ENCODE measurements at places on chromosomes 5 and 9.

DNA sequence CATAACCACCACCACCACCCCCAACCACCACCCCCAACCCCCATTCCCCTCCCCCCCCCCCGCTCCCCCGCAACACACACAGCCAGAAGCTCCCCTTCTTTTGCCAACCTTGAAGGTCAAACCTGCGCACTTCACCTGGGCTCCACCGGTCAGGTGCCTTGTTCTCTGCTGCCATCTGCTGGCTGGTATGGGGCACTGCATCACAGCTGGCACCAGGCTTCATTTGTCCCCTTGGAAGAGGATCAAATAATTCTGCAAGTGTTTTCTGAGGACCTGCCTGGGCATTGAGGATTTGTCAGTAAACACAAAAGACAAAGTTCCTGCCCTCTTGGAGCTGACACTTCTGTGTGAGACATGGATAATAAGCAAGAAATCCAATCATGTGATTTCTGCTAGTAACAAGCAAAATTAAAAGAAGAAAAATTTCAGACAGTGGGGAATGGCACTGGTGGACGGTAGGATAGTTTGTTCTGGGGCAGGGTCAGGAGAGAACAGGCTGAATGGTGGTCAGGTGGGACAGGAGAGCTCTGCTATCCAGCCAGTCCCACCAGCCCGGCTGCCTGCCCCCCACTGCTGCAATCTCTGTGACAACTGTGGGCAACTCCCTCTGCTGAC is 55.6 kb upstream of the LMX1B start:
- DNase-seq: peak; percentile 39

DNA sequence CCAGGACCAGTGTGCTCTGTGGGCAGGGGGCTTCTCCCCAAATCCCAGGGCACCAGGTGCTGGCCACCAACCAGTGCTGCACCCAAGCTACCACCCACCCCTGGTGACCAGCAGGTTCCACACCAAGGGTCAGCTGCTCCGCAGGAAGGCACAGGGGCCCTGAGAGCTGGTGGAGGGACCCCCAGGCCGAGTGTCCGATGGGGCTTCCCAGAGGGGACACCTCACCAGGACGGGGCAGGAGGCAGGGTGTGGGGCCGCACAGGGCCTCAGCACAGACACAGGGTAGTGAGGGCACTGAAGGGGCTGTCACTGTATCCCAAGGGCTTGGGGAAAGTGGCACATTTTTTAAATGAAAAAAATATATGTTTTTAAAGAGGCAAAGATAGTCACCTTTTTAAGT is 18.1 kb downstream of the LCN9 start:
- no peak for DNase-seq

GRCh38 chr5:113507601-113508000 is 5.9 kb upstream of the YTHDC2 start:
- DNase-seq: no peak

DNA sequence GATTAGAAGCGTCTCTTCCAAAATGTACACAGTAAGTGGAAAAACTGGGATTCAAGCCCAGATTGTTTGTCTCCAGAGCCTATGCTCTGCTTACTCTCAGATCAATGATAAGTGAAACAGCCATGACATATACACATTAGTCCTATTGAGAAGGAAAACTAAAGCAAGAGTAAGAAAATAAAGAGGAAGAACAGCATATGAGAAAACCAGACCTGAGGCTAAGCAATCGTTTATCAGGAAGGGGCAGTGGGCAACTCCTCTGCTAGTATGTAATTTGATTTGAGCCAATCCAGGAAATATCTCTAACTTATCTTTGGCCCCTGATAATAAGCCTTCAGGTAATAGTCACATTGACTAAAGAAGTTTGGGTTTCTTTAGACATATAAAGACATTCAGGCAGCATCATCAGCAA is 789.9 kb upstream of the C9orf72 start:
- no peak for DNase-seq

DNA sequence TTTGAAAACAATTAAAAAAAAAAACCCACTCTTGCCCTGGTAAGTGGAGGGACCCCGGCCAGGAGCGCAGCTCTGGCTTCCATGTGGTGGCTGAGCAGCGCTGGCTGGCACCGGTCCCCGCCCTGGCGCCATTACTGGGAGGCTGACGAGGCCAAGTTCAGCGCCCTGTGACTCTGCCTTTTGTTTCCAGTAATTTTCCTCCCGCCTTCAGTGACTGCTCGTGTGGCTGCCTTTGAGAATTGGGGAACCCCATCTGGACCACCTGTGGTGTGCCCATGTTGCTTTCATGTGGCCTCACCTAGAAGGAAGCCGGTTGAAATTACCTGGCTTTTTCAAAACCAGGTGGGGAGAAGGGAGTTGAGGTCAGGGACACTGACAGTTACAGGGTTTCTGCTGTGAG is 136.1 kb downstream of the GAPVD1 start:
- DNase-seq: no peak

DNA sequence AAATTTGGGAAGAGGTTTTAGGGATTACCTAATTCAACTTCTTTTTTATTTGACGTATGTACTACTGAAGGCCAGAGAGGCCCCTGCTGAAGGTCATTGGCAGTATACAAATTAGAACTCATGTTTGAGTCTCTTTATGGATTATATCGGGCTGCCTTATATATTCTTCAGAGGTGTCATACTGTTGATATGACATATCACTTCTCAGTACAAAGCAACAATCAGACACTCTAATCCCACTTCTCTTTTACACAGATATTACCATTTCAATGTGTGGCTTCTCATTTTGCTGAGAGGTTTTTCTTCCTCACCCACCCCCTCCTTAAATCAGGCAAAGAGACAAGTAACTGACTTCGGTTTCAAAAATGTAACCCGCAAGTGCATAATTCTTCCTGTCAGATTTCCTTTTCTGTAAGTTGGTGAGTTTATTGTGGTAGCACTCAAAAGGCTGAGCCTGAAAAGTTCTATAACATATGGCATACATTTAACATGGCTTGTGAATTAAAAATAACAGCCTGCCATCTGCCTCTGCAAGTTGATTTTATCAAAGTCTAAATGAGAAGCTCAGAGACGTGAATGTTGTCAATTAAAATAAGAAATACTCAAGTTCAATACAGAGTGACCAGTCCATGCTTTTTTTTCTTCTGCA is 163.6 kb upstream of the RORB start:
- DNase-seq: no peak

GRCh38 chr9:101463397-101463796 is 27.8 kb upstream of the ALDOB start:
- no peak for DNase-seq

All from stimulated activated CD8-positive, alpha-beta memory T cell treated with anti-CD3 and anti-CD28 coated beads, Interleukin-2, amount 100 ng/mL, for 1 hour (primary cell).